Activated CD4-positive, alpha-beta T cell treated with anti-CD3 and anti-CD28 coated beads, Interleukin-2, amount 50 U/mL, for 24 hours (primary cell): ENCODE measurements at places on chromosomes 12 and 14.

GRCh38 chr14:25048170-25049016 lies 1.6 kb downstream of the STXBP6 start:
- no peak for DNase-seq

DNA sequence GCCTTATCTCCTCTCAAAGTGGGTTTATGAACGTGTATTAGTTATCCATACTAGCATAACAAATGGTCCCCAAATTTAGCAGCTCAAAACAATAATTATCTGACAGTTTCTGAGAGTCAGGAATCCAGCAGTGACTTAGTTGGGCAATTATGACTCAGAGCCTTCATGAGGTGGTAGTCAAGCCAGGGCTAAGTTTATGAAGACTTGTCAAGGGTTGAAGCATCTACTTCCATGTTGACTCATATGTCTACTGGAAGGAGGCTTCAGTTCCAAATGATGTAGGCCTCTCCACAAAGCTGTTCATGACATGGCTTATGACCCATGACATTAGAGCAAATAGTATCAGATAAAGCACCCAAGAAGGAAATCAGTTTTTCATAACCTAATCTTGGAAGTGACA lies 73.2 kb downstream of the IPO8 start:
- DNase-seq, result no peak

DNA sequence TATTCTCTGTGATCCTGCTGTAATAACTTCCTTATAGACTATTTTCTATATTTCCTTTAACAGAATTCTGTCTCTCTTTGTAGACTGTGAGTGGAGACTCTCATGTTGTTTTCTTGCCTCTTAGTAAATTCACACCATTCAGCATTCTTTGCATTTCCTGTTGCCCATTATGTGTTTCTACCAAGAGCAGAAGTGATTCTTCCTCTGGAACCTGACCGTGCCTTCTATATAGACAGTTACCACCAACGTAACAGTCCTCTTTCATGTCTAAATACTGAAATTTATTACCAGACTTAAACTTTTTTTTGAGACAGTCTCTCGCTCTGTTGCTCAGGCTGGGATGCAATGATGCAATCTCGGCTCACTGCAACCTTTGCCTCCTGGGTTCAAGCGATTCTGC lies 31.1 kb downstream of the METAP2 start:
- no peak for DNase-seq

DNA sequence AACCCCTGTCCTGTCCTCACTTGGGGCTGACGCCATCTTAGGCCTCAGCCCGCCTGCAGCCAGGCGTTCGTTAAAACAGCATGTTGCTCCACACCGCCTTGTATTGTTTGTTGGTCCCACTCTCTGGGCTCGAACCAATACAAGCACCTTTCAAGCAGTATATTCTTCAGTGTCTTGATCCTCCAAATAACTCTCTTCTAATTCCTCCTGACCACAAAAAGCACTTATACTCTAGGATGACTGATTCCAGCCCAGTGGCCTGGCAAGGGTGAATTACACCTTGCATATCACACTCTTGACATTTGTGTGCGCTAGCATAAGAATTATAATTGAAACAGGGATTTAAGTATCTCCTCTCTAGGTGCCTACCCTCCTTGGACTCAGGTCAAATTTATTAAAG lies 7.1 kb downstream of the CCER1 start:
- DNase-seq, result no peak

GRCh38 chr14:94474581-94475031 lies 1.4 kb downstream of the SERPINA9 start:
- DNase-seq, result no peak

DNA sequence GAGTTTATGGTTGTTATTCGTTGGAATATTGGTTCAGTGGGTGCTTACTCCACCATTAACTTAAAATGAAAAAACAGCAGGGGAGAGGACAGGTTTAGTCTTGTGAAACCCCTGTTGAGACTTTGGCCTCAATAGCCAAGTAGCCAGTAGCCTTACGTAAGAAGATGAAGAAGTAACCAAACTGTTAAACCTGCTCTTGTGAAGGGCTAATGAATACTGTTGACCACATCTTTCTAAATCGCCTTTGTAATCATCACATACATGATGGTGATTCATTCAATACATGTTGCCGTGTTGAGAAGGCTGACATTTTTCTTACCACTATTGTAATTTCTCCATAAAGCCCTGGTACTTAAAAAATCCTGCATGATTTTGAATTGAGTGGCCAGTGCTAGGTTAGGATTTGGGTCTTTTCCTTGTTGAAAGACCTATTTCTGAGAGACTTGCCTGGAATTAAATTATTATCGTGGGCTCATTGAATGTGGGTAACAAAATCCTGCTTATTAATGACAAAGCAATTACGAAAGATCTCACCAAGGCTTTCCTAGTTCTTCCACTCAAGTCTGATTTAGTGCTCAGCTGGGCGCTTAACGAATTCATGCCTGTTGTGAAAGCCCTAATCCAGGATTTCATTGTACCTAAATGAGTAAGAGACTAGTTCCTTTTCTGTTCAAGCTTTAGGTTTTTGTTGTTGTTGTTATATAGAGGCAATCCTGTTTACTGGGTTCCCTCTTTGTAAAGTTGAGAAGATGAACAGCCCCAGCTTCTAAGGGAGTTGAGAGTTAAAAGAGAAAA lies 333.1 kb downstream of the FUT8 start:
- no peak for DNase-seq

- DNase-seq, result no peak
Measured at GRCh38 chr12:26128168-26128567, 3.3 kb upstream of the BHLHE41 start.

- peak; percentile 85 for DNase-seq
Measured at GRCh38 chr12:53006810-53007309, 604 bp downstream of the EIF4B start.

DNA sequence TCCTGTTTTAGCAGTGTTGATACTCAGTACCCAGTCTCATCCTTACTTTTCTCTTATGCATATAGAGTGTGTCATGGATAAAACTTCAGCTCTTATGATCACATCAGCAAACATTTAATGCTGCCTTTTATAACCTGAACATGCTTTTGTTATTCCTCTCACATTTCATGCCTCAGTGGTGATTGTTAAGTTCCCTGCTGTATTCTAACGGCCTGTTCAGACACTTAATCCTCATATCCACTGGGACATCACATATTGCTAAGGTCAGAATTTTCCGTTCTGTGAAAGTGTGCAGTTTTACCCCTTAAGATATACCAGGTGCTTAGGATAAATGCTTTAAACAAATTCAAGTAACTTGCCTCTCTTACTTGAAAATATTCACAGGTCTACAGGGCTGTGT lies 268.7 kb upstream of the SEL1L start:
- DNase-seq, result no peak

DNA sequence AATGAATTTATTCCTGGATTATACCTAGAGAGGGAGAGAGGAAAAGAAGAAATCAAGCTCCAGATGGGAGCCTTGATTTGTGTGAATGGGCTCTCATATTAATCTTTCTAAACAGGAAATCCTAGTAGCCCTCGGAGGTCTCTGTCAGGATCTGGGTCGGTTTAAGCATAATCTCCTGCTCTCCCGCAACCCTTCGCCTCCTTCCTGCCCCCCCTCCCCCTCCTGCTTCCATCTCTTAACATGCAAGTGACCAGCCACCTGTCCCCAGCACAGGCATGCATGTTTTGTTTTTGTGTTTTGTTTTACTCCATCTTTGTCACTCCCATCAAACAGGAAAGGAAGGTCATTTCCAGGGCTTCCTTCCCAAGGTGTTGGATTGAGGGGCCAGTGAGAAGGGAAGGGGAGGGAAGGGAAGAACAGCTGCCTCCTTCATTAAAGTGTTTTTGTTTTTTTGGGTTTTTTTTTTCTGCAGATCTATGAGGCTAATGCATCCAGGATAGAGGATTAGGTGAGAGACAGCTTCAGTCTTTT lies 4.8 kb upstream of the KCNA5 start:
- no peak for DNase-seq

GRCh38 chr12:42086031-42086430 lies 58.6 kb downstream of the GXYLT1 start:
- DNase-seq, result no peak

DNA sequence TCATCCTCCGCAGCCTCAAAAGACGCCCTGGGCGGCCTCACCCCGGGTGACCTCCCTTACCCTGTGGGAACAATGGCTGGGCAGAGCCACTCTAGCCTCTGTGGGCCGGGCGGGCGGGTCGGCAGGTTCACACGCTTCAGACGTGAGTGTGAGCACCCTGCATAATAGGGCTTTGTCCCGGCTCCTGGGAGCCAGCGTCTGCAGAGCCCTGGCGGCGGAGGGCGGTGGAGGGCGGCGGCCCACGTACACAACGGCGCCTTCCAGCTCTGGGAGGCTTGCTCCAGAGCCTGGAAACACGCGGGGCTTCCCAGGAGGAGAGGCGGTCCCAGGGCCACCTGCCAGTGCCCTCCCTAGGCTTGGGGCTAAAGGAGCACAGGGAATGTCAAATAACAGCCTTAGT lies 205.6 kb downstream of the BCL11B start:
- no peak for DNase-seq

DNA sequence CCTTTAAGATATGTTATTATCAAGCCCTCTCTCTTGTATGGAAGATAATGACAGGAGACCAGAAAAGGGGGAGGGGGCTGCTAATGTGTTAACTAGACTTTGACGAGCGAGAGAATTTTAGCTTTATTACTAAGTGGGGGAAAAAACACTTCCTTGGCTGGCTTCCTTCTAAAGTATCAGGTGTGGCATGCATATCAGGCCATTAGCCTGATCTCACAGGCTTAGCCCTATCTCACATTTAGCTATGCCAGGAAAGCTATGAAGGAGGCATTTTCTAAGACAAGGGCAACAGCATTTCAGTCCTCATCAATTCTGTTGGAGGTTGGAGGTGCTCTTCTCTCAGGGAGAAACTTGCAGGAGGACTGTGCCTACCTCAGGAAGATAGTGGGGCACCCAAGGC lies 9.9 kb downstream of the SSPN start:
- DNase-seq, result no peak

GRCh38 chr12:34399631-34400410 lies 377.5 kb downstream of the ALG10 start:
- no peak for DNase-seq

GRCh38 chr14:50775357-50775756 lies 55.6 kb downstream of the NIN start:
- DNase-seq, result no peak

DNA sequence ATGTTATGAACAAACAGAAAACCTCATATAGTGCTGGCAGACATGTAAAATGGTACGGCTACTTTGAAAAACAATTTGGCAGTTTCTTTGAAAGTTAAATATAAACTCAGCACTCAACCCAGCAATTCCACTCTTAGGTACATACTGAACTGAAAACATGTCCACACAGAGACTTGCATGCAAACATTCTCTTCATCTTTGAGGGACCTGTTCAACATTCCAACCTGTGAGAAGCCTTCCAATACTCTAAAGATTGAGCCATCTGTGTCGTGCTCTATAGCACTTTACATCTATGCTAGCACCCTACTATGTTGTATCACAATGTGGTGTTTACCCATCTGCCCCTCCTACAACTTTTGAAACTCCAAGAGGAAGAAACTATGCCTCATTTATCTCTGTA lies 79.3 kb downstream of the DNAI7 start:
- no peak for DNase-seq

GRCh38 chr14:63852271-63852816 lies 460 bp upstream of the SYNE2 start:
- no peak for DNase-seq

- DNase-seq, result no peak
Measured at GRCh38 chr12:127791217-127791616, 475.8 kb upstream of the TMEM132C start.

DNA sequence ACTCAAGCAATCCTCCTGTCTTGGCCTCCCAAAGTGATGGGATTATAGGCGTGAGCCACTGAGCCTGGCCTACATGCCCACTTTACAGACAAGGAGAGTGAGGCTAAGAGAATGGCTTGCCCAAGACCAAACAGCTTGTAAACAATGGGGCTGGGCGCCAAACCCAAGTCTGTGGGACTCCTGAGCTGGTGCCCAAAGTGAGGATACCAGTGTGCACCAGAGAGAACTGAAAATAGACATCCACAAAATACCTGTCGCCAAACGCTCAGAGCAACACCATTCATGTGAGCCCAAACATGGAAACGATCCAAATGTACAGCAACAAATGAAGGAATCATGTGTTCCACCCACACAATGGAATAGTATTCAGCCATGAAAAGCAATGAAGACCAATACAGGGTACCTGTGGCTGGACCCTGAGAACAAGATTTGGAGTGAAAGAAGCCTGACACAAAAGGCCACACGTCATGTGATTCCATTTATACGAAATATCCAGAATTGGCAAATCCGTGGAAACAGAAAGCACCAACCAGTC lies 38.2 kb downstream of the CCNK start:
- DNase-seq, result no peak

- DNase-seq, result peak; percentile 37
Measured at GRCh38 chr12:123119808-123120207, 31.1 kb downstream of the PITPNM2 start.

GRCh38 chr12:113163030-113163360 lies 13.5 kb downstream of the CFAP73 start:
- DNase-seq, result no peak

DNA sequence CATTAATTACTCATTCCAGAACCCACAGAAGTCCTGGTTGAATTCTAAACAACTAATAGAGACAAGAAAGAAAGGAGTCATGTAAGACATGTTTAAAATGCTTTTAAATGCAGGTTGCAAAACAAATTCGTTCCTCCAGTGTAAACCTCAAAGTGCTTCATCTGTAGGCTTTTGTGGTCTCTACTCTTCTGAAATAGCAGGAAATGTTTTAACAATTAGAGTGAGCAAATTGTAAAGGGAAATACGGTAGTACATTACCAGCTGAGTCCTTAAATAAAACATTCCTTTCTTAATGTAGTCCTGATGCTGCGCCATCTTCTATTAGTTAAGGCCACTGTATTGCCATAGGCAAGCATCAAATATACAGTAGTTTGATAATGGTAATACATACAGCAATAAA lies 1934.2 kb upstream of the SEL1L start:
- no peak for DNase-seq

- no peak for DNase-seq
Measured at GRCh38 chr12:3342051-3342450, 149.0 kb upstream of the PRMT8 start.

- DNase-seq, result no peak
Measured at GRCh38 chr12:106508966-106509365, 73.8 kb upstream of the RFX4 start.

DNA sequence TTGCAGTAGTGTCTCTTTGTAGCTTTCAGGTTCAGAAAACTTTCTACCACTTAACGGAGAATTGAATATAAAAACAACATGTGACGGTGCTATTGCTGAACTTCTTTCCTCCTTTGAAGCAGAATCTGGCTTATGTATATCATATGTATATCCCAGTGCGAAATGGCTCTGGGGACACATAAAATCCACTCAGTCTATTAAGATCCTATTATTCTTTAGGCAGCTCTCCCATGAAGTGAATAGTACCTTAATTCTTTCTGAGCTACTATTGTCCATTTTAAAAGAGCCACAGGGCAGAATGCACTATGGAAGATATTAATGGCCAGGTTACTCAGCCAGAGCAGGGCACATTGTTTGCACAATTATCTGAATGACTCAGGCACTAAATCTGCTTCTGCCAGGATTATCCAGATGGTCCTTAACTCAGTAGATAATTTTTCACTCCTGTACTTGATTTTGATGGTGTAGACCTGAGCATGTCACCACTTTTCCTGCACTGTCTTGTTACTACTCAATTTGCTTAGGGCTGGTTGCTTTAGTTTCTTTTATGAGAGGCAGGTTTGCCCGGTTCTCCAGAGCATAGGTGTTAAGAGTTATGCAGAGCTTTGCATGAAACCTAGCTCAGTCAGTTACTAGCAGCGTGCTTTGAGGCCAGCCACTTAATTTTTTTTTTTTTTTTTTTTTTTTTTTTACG lies 5.5 kb downstream of the CNTN1 start:
- DNase-seq, result no peak

GRCh38 chr12:101933866-101934514 lies 56.6 kb downstream of the DRAM1 start:
- no peak for DNase-seq
